ENCODE measurements at places on chromosomes 12 and 14.
A peak's percentile ranks its signal among the peaks of the same experiment; 100 is the strongest.

- no peak for DNase-seq
Measured at GRCh38 chr12:71075743-71076142, 82.1 kb downstream of the TSPAN8 start.

DNA sequence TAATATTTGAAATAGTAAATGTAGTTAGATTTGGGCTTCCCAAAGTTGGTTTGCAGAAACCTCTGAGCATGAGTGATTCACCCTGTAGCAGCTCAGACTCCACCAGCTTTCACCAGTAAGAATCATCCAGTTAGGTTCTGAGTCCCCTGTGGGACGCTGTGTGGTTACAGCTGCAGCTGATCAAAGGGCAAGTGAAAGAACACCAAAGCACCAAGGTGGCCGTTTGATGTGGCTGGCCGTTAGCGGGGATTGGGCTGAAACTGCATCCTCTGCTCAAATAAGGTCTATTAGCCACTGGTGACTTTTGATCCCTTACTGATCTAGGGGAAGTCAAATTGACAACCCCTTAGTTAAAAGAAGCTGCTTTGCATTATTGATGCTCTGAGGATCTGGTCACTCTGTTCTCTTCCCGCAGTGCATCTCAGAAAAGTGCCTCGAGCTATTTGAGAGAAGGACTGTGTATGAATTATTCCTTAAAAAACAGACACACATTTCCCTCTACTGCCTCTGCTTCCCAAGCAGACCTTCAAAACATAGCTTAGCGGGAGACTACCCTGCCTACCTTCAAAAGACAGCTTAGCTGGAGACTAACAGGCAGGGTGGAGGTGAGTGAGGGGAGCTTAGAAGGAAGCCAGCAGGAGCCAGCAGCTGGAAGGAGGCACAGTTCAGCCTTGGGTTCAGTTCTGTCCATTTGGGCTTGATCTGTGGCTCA lies 3.7 kb downstream of the ABHD12B start:
- peak; percentile 73 for DNase-seq

- DNase-seq = no peak
Measured at GRCh38 chr12:109902891-109903418, 2.9 kb downstream of the TCHP start.

DNA sequence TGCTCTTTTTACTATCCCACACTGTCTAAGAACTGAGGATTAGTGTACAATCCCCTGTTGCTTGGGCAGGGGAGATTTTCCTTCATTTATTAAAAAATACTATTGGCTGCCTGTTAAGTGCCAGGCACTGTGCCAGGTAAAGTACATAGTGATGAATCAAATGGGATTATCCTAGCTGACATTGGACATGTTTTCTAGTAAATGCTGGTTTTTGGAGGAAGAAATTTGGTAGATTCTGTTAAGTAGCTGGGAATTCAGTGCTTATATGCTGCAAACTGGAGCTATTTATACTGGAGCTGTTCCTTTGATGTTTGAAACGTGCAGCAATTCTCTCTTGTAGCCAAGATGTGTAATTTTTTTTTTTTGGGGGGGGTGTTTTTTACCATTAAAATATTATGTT lies 299.6 kb downstream of the EMP1 start:
- DNase-seq = no peak

GRCh38 chr12:20798554-20798953 lies 12.0 kb upstream of the SLCO1B3 start:
- no peak for DNase-seq

GRCh38 chr12:130990034-130990433 lies 36.3 kb downstream of the ADGRD1 start:
- no peak for DNase-seq

GRCh38 chr12:2689393-2689792 lies 105.4 kb upstream of the FKBP4 start:
- DNase-seq = no peak

GRCh38 chr12:24945039-24945438 lies 3.9 kb downstream of the BCAT1 start:
- DNase-seq = no peak

DNA sequence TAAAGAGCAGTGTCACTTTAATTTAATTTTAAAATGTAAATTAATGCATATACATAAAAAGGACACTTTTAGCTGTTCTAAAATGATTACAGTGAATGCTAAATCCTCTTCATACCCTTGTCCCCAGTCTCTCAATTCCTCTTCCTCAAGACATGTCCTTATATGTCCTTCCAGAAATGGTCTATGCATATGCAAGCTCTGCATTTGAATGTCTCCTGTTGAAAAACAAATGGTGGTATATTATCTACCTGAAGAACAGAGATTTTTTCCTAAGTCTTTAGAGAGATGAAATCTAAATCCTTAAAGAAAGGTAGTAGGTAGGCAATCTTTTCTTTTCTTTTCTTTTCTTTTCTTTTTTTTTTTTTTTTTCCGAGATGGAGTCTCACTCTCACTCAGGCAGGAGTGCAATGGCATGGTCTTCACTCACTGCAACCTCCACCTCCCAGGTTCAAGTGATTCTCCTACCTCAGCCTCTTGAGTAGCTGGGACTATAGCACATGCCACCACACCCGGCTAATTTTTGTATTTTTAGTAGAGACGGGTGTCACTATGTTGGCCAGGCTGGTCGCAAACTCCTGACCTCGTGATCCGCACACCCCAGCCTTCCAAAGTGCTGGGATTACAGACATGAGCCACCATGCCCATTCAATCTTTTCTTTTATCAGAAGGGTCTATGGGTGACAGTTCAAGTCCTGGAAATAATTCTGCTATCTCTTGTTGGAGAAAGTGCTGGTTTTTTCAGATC lies 180.5 kb downstream of the PRKCH start:
- DNase-seq = peak; percentile 50

- DNase-seq = no peak
Measured at GRCh38 chr12:697481-697880, 34.2 kb upstream of the NINJ2 start.
